ENCODE measurements at places on chromosomes 11 and 22.

DNA sequence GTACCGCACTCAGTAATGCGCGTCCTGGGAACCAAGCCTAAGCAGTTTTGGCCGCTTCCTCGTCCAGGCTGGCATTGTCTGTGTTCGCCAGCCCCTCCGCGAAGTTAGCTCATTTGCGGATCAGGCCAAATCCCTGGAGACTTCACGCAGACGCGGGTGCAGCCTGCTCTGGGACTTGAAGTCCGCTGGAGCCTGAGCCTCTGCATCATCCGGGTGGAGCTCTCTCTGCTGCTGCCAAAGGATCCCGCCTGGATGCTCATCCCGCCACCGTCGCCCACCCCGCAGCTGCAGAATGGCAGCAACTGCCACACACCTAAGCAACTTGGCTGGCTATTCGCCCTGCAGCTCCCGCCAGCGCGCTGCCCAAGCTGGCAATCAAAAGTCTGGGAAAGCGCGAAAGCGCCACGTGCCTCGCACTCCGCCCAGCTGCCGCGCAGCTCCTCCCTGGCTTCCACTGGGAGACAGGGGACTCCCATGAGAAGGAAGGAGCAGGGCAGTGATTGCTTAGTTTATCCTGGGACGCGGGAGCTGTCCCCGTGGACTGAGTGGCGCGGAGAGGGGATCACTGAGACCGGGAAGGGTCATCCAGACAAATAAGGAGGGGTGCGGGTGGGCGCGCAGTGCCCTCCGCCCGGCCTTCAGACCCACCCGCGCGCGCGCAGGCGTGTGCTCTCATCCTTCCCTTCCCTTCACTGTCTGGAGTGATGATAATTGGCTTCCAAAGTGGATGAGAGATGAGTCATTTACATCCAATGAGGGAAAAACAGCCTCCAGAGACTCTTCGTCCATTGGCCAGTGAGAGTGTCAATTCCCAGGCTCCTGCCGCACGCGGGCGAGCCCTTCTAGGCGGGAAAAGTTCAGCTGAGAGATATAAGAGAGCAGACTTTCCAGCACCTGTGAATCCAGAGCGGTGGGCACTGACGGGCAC, 23.2 kb upstream of the GLYATL1B start:
- DNase-seq, result no peak

DNA sequence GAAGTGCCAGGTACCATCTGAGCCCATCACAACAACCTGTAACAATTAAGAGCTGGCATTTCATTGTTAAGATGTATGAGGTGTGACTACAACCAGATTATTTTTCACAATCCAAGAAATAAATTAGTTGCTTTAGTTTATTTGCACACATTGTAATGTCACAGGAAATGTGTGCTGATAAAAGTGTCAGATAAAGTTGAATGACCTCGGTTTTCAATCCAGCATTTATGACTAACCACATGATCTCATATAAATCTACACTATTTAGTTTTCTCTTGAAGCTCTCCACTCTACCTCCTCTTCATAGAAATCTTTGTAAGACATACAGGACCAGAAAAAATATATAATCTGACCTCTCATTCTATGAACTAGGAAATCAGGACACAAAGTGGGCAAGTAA, 166.2 kb downstream of the PGR start:
- no peak for DNase-seq

DNA sequence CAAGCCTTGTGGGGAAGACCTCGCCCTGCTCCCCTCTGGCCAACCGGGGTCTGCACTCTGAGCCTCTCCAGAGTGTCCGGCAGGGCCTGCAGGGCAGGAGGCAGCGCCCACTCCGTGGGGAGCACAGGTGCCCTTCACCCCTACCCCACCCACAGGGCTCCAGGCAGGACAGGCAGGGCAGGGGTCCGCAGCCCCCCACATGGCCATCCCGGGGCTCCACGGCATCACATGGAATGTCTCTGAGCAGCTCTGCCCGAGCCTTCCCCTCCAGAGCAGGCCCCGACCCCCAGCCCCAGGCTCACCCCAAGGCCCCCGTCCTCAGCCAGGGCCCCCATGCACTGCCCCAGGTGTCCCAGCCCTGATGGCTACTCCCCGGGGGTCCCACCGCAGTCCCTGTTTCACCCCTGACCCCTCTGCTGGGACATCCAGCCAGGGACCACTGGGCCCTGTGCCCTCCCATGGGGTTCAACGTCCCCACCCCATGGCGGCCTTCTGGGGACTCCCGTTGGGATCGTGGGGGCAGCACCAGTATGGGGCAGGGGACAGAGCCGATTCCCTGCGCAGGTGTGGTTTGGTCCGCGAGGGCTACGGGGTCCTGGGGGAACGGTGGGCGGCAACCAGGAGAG, 77.7 kb downstream of the BRD1 start:
- DNase-seq, result no peak

DNA sequence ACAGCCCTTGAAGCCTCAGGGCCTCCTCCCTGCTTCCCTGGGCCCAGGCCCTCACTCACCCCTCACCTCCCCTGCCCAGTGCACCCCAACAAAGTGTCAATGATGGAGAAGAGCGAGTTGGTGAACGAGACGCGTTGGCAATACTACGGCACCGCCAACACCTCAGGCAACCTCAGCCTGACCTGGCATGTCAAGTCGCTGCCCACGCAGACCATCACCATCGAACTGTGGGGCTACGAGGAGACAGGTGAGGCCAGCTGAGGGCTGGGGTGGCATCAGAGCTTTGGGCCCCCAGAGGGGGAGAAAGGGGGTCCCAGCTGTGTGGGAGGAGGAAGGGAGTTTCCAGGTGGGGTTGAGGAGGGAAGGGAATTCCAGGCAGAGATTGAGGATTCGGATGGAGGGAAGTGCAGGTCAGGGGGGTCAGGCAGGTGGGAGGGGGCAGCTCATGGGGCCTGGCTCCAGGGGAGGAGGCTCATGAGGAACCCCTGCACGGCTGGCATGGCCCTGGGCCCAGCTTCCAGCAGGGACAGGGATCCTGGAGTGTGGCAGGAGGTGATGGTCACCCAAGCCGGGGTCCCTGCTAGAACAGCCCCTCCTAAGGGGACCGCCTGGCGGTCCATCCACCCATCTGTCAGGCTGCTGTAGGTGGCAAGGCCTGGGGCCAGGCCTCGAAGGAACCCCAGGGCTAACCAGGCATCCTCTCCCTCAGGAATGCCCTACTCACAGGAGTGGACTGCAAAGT, 2.9 kb downstream of the SUSD2 start:
- no peak for DNase-seq

GRCh38 chr11:127018683-127019279, 18.2 kb upstream of the KIRREL3 start:
- DNase-seq, result no peak

- DNase-seq, result no peak
Measured at GRCh38 chr22:31288496-31289240, 3.6 kb downstream of the PIK3IP1 start.

GRCh38 chr11:640021-640706, 3.1 kb downstream of the DRD4 start:
- no peak for DNase-seq

GRCh38 chr11:8277691-8278090, 14.0 kb upstream of the LMO1 start:
- no peak for DNase-seq

DNA sequence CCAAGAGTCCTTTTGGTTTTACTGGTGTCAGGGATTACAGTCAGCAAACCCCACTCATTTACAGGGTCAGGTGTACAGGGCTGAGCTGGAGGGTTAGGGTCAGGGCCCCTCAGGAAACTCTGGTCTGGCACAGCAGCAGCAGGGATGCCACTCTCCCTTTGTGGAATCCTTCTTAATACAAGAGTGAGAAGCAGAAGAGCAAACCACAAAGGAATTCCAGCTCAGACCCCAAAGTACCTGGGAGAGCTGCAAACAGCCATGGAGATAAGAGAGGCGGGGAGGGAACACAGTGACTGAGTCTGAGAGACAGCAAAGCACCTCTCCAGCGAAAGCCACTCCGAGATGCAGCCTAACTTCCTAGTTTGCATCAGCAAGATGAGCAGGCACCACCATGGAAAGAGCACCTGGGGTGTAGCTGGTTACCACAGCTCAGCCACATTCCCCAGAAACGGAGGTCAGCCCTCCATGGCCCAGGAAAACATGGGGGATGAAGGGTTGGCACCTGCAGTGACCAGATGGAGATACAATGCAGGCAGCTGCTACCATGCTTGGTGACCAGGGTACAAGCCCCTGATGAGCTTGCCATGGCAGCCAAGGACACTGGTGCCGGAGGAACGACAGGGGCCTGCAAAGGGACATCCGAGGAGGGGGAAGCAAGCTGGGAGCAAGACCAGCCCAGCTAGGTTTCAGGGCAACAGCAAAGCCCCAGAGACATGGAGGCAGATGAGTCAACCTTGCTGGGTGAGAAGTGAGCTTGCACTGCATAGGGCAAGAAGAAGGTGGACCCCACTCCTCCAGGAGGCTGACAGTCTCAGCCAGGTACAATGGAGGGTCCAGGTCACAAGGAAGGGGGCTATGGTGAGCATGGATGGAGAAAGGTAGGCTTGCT, 3.9 kb downstream of the BET1L start:
- DNase-seq, result no peak

- DNase-seq, result no peak
Measured at GRCh38 chr11:121643479-121644186, 190.9 kb upstream of the SORL1-AS1 start.

GRCh38 chr22:23652286-23652685, 20.2 kb upstream of the DRICH1 start:
- DNase-seq, result no peak

- no peak for DNase-seq
Measured at GRCh38 chr11:16769386-16769785, 30.9 kb downstream of the C11orf58 start.

DNA sequence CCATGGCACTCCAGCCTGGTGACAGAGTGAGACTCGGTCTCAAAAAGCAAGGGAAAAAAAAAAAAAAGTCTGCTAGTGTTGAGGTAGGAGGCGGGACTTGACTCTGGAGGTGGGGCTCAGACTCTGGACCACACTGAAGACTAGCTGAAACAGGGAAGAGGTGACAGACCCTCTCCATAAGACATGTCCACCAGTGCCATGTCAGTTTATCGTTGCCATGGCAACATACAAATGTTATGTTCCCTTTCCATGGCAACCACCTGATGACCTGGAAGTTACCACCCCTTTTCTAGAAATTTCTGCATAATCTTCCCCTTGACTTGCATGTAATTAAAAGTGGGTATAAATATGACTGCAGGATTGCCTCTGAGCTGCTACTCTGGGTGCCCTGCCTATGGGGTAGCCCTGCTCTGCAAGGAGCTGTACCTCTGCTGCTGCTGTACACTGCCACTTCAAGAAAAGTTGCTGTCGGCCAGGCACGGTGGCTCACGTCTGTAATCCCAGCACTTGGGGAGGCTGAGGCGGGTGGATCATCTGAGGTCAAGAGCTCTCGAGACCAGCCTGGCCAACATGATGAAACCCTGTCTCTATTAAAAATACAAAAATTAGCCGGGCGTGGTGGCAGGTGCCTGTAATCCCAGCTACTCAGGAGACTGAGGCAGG, 55.1 kb downstream of the KIAA1671 start:
- no peak for DNase-seq

- no peak for DNase-seq
Measured at GRCh38 chr11:120208777-120209176, 2.1 kb upstream of the OAF start.

GRCh38 chr22:23218053-23218866, 38.0 kb downstream of the BCR start:
- no peak for DNase-seq

GRCh38 chr11:69006816-69007215, 6.2 kb downstream of the MRGPRF start:
- no peak for DNase-seq

DNA sequence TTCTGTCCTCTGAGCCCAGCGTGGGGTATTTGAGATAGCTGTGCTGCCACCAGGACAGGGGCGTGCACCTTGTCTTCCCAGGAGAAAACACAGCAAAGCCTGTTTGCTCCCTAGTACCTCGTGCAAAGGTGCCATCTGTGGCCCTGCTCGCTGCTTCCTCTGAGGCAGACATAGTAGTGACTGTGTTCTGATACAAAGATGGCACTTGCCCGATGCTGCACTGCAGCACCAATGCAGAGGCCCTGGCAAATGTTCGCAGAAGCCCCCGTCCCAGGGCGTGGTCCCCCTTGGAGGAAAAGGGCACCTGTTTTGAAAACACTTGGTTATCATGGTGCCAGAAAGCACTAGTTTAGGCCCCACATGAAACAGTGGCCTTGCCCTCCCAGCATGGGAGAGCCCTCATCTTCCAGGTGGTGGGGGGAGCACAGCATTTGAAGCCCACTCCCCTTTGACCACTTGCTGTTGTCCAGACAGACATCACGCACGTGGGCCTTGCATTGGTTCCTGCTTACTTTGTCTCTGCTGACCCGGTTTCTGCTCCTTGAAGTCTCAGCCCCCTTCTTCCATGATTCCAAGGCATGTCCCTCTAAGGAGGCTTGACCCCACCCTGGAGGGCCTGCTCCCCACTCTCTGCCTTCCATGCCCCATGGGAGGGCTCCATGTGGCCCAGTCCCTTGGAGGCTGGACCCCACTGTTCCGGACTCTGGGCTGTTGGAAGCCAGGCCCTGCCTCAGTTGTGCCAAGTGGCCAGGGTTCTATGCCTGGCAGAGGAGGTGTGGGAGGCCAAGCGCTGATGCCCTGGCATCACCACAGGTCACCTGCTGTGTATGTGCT, 109.4 kb downstream of the KCNQ1OT1 start:
- no peak for DNase-seq

- peak; percentile 44 for DNase-seq
Measured at GRCh38 chr11:24932110-24933000, 435.5 kb downstream of the LUZP2 start.

DNA sequence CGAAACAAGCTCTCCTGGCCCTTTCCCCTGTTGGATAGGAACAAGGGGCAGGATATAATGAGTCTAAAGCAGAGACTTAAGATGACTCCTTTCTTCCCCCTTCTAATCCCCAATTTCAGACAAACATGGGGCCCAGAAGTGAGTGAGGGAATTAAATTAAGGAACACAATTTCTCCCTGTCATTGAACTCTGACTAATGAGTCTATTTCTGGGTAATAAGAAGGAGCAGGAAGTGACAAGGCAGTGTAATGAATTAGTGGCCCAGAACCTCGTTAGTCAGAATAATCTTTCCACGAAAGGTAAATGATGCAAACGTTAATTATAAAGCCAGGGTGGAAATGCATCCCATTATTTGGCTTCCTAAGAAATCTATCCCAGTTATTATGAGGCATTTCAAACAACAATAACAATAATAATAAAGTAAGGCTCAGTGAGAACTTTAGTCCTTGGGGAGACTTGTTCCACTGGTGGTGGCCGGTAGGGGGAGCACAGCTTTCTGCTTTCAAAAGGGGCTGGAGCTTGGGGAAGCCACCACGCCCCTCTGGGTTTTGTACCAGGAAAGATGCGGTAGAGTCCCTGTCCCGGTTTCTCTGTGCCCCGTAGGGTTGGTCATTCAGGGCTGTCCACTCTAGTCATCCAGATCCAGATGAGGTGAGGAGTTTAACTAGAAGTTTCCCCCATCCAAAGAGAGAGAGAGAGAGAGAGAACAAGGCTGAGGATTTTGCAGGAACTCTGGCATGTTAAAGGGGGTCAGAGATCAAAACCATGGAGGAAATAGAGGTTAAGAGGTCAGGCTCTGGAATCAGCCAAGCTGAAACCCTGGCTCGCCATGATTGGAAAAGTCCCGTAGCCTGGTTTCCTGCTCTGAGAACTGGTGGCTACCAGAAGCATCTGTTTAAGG, 298.3 kb downstream of the NTM start:
- DNase-seq, result no peak

Measured in DMS153 (cell line).